Inflammatory macrophage (primary cell): ENCODE measurements at places on chromosomes 5 and 9.

DNA sequence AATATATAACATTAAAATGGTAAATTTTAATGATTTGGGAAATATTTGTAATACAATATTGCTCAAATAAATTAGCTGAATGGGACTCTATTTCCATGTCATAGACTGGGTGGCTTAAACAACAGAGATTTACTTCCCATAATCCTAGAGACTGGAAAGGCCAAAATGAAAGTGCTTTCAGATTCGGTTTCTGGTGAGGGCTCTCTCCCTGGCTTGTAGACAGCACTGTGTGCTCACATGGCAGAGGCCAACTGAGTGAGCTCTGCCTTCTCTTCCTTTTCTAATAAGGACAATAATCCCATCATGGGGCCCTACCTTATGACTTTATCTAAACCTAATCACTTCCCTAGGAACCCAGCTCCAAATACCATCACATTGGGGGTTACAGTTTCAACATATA is 196.2 kb downstream of the MARCHF11 start:
- no peak for DNase-seq

DNA sequence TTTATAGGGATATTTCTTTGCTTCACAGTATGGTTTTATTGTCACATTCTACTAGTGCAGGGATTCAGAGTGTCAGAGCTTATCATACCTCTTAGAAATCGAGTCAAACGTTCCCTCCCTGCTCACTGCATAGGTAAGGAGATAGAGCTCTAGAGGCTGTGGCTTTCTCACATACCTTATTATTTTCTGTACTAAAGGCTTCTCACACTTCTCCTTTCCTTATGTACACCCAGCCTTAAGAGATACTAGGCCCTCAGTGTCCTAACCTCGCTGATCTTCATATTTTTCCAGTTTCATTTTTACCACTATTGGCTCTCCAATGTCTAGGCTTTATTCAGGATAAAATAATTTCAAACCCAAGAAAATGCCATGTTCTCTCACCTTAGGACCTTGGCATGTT is 297.3 kb upstream of the RIOK2 start:
- no peak for DNase-seq

- DNase-seq: no peak
Observed at GRCh38 chr9:137069508-137070091, 757 bp downstream of the SAPCD2 start.

DNA sequence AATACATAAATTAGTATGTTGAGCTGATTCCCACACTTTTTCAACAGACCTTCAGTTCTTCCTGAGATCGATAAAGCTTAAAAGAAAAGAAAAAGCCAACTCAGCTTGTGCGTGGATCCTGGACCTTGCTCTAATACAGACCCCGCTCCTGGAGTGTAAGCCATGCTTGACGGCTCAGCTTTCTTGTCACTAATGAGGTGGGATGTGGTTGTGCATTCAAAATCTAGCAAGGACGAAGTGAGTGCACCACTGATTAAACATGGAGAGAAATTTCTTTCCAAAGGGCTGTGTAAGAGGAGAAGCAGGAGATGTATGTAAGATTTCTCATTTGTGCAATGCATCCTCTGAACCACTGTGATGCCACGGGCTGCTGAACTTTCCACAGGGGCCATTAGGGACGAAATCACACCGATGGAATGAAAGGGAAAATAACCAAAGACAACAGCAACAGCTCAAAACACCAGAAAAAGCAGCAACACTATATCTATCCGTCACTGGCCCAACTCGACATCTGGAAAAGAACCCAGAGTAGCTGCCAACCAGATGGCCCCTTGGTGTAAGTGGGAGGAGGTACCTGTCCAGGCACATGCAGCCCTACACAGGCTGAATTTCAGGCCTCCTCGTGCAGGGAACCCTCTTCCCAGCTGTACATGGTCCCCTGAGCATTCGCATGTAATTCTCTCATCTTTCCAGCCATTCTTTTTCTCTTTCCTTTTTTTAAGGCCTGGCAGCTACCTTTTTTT is 178.9 kb downstream of the SREK1 start:
- DNase-seq: no peak

DNA sequence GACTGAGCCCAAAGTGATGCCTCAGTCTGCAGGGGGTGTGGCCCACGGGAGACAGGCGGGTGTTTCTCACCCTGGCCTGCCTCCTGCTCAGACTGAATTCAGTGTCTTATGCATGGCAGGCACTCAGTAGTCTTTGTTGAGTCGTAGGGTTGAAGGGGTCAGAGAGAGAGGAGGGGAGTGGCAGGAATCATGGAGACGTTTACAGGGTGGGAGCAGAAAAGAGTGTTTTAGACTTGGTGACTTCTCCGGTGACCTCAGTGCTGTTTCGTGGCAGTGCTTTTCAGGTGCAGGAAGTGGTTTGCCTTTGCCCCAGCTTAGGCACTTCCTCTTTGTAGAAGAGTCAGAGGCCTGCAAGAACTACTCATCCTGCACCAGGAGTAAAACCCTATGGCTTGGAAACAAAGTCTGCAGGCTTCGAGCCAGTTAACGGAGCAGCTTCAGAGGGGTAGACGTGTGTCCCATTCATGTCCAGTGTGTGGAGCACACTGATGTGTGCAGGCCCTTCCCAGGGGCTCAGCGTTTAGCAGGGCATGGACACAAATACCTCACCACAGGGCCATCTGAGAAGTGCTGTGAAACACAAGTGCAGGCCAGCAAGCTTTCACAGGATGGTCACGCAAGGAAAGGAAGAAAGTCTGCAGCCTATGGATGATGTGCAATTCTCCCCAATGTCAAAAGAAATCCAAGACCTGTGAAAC is 24.5 kb upstream of the SEMA4D start:
- peak; percentile 87 for DNase-seq

- DNase-seq: no peak
Observed at GRCh38 chr9:116984111-116984510, 297.0 kb downstream of the TRIM32 start.

DNA sequence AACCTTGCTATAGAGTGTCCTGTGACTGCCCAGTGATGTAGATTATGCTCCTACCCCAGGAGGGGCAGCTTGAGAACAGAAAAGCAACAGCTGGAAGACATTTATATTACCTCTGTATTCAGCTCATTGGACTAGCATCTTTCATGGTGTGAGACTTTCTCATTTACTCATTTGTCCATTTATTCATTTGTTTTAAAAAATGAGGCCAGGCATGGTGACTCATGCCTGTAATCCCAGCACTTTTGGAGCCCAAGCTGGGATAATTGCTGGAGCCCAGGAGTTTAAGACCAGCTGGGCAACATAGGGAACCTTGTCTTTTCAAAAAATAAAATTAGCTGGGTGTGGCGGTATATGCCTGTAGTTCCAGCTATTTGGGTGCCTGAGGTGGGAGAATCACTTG is 130.0 kb upstream of the LHFPL2 start:
- no peak for DNase-seq
